NCI-H2029 (cell line): ENCODE measurements at places on chromosomes 5 and 9.

DNA sequence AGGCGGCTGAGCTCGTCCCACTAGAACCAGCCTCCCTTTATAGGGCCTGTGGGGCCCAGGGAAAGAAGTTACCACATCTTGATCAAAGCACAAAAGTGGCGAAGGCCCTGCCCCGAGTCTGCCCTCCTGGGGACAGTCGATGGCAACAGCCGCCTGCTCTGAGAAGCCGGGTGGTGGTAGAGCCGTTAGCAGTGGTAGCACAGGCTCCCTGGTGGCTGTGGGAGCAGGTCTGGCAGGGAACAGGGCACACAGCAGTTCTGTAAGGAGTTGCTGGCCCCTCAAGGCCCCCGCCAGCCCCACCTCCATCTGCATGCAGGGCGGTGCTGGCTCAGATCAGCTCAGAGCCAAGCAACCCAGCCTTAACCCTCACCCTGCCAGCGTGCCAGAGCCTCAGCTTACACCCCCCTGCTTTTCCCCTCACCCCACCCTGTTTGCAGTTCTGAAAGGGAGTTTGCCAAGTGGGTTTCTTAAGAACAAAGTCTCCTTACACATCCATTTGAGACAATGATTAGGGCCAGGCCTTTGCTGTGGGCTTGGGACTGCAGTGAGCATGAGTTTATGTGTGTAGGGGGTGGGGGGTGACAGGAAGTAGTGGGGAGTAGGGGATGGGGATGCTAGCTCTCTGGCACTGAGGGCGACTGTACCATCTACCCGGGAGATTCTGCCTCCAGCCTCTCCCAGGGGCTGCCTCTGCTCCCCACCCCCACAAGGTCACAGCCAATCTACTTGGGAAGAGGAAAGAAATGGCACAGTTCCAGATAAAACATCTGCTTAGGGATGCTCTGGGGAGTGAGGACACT lies 11.8 kb downstream of the ACSL6 start:
- no peak for DNase-seq

- DNase-seq: no peak
Observed at GRCh38 chr9:132367613-132368313, 13.0 kb upstream of the SETX start.

- DNase-seq: no peak
Observed at GRCh38 chr9:2387166-2387565, 234.4 kb upstream of the VLDLR start.

DNA sequence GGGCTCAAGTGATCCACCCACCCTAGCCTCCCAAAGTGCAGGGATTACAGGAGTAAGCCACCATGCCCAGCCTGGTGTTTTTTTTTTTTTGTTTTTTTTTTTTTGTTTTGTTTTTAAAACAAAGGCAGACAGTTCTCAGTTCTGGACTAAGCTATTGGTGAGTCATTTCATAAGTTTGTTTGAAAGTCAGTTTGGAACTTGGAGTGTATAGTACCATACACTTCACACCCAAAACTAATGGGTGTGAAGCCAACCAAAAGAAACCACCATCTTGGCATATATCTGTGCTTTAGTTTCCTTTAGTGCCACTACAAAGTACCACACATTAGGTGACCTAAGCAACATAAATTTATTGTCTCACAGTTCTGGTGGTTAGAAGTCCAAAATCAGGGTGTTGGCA lies 13.4 kb downstream of the MAST4 start:
- DNase-seq: no peak

DNA sequence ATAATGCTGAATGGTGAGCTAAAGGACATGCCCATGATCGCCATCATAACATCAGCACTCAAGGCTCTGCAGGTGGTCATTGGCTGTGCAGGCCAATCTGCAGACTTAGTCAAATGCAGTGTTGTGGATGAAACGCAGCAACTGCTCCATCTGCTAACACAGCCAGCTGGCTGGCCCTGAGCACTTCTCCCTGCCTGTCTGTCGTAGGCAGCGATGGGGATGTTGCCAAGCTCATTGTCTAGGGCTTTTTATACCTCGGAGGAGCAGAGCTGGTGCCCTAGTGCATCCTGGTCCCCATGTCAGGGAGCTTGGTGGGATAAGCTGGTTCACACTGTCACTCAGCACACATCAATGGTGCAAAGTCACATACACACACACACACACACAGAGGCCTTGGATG lies 189.4 kb downstream of the TENT4A start:
- no peak for DNase-seq

- DNase-seq: no peak
Observed at GRCh38 chr5:132342291-132343180, 27.0 kb upstream of the SLC22A5 start.

- no peak for DNase-seq
Observed at GRCh38 chr5:13348568-13348967, 595.9 kb downstream of the DNAH5 start.

DNA sequence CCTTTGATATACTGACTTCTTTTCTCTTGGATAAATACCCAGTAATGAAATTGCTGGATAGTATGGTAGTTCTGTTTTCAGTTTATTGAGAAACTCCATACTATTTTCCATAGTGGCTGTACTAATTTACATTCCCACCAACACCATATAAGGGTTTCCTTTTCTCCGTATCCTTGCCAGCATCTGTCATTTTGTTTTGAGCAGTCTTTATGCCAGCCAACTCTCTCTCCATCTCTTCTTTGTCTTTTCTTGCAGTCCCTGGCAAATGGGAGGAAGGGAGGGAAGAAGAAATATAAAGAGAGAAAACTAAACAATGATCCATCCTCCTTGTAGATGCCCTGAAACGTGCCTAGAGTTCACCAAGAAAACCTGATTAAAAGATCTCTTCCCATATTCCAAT lies 9.6 kb upstream of the VLDLR start:
- no peak for DNase-seq
